ENCODE measurements at places on chromosomes 1 and 21.

GRCh38 chr1:162081316-162081715 lies 11.8 kb downstream of the NOS1AP start:
- no peak for DNase-seq

GRCh38 chr1:7228252-7228961 lies 443.2 kb downstream of the CAMTA1 start:
- no peak for DNase-seq

DNA sequence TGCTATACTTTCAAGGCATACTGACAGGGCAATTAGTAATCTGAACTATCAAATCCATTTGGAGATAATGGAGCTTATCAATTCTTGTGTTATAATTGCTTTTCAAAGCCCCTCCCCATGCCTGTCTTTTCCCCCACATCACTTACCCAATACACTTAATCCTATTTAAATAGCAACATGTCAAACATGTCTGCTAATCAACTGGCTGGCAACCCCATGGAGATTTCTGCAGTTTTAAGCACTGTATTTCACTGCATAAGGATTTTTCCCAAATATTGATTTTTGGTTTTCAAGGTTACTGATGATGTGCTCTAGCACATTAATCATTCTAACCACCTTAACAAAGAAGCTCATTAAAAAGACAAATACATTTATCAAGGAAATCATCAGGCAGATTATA lies 800.3 kb downstream of the PLA2G4A start:
- DNase-seq, result no peak

DNA sequence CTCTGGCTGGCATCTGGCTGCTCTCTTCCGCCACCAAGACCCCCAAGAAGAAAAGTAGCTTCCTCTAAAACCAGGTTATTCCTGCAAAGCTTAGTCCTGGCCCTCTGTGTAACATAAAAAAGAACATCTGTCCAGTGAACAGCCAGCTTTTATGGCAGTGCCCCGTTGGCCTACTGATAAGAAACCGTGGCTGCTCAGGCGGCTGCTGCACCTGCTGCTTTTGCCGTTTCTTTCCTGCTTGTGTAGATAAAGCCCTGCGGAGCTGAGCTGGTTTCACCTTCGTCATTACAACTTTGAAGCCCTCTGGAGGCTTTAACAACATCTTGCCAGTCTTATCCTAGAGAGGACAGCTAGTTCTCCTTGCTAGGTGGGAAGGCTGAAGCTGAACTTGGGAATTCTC lies 20.5 kb downstream of the ELAPOR1 start:
- DNase-seq, result no peak

DNA sequence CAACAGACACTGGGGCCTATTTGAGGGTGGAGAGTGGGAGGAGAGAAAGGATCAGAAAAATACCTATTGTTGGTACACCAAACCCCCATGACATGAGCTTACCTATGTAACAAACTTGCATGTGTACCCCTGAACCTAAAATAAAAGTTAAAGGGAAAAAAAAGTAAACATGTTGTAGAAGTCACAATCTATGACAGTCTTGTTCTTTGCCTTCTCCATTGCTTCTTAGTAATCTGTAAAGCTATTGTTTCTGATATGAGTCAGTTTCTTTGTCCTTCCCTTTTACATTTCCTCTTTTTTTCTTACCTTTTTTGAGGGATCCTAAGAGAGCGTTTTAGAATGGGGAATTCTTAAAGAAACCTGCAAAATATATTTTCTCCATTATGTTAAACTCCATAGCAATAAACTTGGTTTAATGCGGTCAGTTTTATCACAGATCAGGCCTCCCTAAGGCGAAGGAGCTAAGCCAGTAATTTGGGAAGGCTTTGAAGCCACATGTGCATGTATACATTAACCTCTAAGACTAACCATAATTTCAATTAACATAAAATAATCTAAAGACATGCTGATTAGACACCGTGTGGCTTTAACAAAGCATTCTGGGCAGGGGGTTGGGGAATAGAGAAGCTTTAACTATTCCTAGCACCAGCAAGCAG lies 77.8 kb upstream of the C1orf105 start:
- DNase-seq, result no peak

GRCh38 chr1:47717341-47717740 lies 279.5 kb downstream of the FOXD2 start:
- DNase-seq, result no peak

- DNase-seq, result no peak
These were observed 790.6 kb upstream of the ADGRL2 start for GRCh38 chr1:81010126-81010525.

DNA sequence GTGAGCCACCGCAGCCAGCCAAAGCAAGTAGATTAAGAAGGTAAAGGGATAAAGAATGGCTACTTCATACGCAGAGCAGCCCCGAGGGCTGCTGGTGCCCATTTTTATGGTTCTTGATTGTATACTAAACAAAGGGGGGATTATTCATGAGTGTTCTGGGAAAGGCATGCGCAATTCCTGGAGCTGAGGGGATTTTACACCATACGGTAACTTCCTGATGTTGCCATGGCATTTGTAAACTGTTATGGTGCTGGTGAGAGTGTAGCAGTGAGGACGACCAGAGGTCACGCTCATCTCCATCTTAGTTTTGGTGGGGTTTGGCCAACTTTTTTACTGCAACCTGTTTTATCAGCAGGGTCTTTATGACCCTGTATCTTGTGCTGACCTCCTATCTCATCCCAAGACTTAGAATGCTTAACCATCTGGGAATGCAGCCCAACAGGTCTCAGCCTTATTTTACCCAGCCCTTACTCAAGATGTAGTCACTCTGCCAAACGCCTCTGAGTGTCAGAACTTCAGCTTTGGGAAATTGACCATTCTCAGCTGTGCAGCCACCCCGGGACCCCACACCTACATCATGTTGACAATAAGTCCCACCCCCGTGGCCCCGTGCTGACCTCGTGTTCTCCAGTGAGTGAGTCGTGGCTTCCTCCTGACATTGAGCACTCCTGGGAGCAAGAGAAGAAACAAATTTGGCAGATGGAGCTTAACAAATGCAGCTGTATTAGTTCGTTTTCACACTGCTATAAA lies 149.4 kb upstream of the COL6A1 start:
- no peak for DNase-seq

DNA sequence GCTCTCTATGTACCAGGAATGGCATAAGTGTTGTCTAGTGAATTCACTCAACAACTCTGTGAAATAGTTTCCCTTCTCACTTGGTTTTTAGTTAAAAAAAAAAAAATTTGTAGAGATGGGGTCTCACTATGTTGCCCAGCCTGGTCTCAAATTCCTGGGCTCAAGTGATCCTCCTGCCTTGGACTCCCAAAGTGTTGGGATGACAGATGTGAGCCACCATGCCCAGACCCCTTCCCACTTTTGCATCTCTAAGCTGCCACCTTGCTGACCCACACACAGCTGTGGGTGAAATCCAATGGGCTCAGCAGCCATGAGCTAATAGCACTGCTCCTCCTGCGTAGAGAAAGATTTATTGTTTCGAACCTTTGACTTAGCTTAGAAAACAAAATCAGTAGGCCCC lies 33.5 kb downstream of the NEK2 start:
- DNase-seq, result no peak

GRCh38 chr1:9328201-9328600 lies 35.5 kb downstream of the SPSB1 start:
- DNase-seq, result no peak

DNA sequence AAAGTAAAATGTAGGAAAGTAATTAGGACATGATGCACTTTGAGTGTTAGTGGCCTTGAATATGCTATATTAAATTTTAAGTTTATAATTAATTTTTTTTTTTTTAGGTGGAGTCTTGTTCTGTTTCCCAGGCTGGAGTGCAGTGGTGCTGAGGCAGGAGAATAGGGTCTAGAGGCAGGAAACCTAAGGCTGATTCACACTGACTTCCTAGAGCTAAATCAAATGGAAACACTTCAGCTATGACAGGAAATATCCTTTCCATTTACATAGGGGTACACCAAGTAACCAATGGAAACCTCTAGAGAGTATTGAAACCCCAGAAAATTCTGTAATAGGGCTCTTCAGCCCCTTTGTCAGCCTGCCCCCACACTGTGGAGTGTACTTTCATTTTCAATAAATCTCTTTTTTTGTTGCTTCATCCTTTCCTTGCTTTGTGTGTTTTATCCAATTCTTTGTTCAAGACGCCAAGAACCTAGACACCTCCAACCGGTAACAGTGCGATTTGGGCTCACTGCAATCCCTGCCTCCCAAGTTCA lies 17.9 kb upstream of the THRAP3 start:
- no peak for DNase-seq

DNA sequence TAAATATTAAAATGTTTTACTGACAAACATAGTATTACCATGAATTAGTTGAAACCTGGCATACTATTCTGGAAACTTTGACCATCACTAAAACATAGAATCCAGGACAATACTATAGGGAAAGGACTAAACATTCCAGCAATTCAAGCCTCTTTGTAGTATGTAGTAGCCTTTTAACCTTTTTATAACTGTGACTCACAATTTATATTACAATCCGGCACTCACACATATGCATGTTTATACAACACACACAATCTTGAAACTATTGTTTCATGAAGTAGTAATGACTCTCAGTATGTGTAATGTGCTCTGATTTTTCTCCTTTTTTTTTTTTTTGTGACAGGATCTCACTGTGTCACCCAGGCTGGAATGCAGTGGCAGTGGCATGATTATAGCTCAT lies 64.3 kb downstream of the ANKRD13C start:
- no peak for DNase-seq

DNA sequence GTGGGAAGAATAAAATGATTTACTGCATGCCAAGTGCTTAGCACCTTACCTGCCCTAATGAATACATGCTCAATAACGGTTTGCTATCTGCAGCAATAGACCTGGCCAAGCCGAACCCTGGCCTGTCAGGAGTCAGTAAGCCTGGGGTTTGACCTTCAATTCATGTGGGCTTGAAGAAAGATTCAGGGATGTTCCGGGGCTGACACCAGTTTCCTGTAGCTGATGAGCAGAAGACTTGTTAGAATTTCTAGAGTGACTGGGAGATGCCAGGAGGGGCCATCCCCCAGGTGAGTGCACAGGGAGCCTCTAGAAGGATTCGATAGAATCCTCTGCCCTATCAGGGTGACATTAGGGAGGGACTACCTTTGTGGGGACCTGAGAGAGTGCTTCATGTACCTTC lies 210.9 kb downstream of the HIVEP3 start:
- no peak for DNase-seq

DNA sequence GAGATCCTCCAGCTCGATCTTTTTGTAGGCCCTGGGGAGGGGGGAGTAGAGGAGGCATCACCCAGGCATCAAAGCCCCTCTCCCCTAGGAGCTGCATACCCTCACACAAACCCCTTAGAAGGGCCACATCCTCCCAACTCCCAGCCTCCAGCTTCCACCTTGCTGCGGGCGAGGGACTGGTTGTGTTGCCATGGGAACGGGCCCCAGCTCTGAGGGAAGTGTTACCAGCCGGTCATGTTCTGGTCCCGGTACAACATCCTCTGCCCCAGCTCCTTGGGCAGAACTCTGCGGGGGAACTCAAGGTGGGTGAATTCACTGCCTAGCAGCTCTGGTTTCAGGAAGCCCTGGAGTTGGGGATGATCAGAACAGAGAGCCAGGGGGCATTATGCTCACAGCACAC lies 4.1 kb downstream of the PPM1J start:
- no peak for DNase-seq

- no peak for DNase-seq
These were observed 57.1 kb downstream of the ZNF684 start for GRCh38 chr1:40588586-40588985.

- DNase-seq, result no peak
These were observed 36.7 kb downstream of the FMN2 start for GRCh38 chr1:240128366-240128765.

GRCh38 chr1:10838541-10838940 lies 42.1 kb upstream of the CASZ1 start:
- no peak for DNase-seq

DNA sequence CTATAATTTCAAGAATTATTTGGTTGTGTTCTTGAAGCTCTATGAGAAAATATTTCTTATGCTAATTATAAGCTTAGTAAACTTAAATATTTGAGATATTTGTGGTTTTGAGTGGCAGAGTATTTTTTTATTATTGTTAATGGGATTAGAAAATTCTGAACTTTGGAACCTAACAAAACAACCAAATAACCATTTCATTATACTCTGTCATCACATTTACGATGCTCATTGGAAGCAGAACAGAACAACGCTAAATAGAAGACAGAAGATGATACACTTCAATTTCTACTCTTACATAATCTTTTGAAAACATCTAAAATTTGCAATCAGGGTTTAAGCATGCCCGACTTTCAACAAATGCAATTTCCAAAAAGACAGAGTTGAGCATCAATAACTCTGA lies 270.2 kb downstream of the PTPRC start:
- no peak for DNase-seq

GRCh38 chr1:54153535-54154439 lies 987 bp upstream of the CDCP2 start:
- DNase-seq, result no peak

DNA sequence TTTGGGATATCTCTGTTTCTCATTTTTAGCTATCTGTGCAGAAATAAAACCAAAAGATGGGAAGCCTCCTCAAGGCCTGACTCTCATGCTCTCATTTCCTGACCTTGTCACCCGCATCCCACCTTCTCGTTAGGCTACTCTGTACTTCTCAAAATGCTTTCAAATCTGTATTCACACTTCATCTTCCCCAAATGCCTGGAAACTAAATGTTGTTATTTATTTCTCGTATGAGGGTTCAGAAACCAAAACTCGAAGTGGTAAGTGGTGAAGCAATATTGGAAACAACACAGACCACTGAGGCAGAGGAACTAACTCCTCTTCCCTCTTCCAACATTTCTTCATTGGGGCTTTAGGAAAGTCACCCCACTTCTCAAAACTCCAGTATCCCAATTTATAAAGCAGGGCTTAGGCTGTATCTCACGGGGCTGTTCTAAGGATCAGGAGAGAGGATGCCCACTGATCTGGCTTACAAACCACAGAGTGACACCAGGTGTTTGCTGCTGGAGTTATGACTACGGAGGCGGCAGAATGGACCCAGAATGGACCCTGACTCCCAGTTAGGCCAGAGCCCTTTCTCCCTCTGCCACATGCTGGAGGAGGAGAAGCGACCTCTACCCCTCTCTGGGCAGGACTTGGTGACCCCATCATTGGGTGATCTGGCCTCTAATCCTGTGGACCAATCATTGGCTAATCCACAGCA lies 3.5 kb downstream of the SLAMF7 start:
- no peak for DNase-seq

- no peak for DNase-seq
These were observed 14.8 kb upstream of the PTPRC start for GRCh38 chr1:198623752-198624647.

- no peak for DNase-seq
These were observed 28.4 kb downstream of the PARK7 start for GRCh38 chr1:7989762-7990428.

GRCh38 chr21:43299441-43300277 lies 127.3 kb downstream of the SIK1 start:
- DNase-seq, result no peak

Data from activated gamma-delta T cell treated with Interleukin-2 at 50 U/mL for 16 hours (primary cell).